ENCODE measurements at places on chromosomes 2 and 18. TPM values are rescaled to one million over a fixed set of nuclear protein-coding genes. Genes with fewer than 3 reads are reported as not detected.

GTF2A1L gene
- total RNA-seq, result not detected

TFCP2L1 gene
- total RNA-seq, result 0.67 TPM

SLC5A7 gene
- total RNA-seq, result under 0.01 TPM

KCNIP3 gene
- total RNA-seq, result 0.59 TPM

TSN gene
- total RNA-seq, result 30.6 TPM

DNA sequence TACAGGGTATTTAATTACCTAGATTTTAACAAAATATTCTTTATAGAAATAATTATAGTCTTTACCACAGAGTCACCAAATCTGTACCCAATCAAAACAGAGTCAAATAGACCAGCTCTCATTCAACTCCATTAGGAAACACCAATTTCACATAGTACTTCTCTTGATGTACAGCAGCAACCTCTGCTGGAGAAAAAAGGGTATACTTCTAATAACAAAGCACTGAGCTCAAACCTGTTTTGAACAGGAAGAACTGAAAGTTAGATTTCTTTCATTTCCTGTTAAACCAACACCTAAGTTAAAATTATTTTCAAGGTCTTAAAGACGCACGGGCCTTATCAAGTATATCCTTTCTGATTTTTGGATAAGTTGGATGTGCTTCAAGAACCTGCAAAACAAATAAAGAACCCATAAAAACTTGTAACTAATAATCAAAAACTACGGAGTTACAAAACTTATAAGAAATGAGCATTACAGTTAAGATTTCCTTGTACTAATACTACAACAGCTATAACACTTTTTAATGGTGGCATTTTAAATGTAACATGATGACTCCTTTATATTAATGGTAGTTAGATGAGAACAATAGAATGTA lies 79.0 kb downstream of the TTC21B start:
- H3K4me1 ChIP-seq, result no peaks in the 10 kb centered on the region
- H3K4me3 ChIP-seq, result no peak overlapping the region
- H3K27ac ChIP-seq, result no peak overlapping the region

DNA sequence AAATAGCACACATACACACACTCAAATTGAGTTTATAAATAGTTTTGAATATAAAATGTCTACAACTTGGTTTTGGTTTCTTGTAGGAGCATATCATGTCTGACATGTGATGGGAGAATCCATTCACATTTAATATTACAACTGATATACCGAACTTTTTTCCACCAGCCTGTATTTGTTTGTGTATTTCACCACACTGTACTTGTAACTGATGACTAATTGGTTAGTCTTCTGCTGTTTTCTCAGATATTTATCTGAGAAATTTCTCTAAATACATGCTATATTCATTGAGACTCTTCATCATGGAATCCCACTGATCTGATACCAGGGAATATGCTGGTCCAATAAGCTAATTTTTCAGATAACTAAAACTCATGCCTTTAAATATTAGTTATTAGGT lies 56.3 kb upstream of the UBXN4 start:
- no peak for DNase-seq
- peaks cover 6% of the 10 kb centered on the region for H3K36me3 ChIP-seq
- no peak overlapping the region for H3K4me3 ChIP-seq
- H3K27ac ChIP-seq, result no peak overlapping the region
- no peaks in the 10 kb centered on the region for H3K4me1 ChIP-seq

DNA sequence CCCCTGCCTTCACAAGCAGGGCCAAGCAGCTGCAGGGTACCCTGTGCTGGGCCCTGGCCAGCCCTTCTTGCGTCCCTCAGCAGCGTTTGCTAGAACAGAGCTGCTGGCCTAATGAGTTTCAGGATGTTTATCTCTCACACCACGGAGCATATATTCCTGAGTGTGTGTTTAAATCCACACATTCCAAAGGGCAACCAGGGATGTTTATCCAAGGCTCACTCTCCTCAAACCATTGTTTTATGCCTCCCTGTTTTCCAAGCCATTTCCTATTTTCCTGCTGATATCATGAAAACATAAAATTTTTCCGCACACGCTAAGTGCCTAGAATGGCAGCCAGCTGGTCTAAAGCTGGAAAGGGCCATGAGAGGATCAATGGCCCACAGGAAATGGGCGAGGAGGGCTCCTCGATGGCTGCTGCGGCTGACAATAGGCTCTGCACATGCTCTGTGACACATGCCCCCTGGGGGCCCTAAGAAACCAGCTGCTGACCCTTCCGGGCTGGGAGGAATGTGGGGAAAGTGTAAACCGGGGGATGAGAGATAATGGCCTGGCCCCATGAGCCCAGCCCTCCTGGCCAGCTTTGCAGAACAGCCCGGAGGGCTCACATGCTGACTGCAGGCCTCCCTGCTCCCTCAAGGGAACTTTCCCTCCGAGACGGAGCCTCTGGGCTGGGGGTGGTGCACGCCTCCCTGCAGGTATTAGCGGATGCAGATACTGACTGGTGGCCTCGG lies 194.0 kb downstream of the NDUFA10 start:
- H3K27ac ChIP-seq, result no peak overlapping the region
- H3K4me3 ChIP-seq, result no peak overlapping the region
- DNase-seq, result peak; percentile 31

- no peaks in the 10 kb centered on the region for H3K27me3 ChIP-seq
- no peak for DNase-seq
Measured at GRCh38 chr2:121090088-121090715, 194.8 kb downstream of the TFCP2L1 start.

- DNase-seq, result peak; percentile 13
- no peaks in the 10 kb centered on the region for H3K4me1 ChIP-seq
- no peak overlapping the region for H3K27ac ChIP-seq
- no peaks in the 10 kb centered on the region for H3K27me3 ChIP-seq
- no peaks in the 10 kb centered on the region for H3K36me3 ChIP-seq
- H3K4me3 ChIP-seq, result no peak overlapping the region
Measured at GRCh38 chr18:79829136-79829854, 31.6 kb downstream of the KCNG2 start.

- H3K36me3 ChIP-seq, result no peaks in the 10 kb centered on the region
- no peak overlapping the region for H3K4me3 ChIP-seq
- no peak for DNase-seq
- no peak overlapping the region for H3K27ac ChIP-seq
Measured at GRCh38 chr2:31980674-31981356, 30.0 kb downstream of the MEMO1 start.

DNA sequence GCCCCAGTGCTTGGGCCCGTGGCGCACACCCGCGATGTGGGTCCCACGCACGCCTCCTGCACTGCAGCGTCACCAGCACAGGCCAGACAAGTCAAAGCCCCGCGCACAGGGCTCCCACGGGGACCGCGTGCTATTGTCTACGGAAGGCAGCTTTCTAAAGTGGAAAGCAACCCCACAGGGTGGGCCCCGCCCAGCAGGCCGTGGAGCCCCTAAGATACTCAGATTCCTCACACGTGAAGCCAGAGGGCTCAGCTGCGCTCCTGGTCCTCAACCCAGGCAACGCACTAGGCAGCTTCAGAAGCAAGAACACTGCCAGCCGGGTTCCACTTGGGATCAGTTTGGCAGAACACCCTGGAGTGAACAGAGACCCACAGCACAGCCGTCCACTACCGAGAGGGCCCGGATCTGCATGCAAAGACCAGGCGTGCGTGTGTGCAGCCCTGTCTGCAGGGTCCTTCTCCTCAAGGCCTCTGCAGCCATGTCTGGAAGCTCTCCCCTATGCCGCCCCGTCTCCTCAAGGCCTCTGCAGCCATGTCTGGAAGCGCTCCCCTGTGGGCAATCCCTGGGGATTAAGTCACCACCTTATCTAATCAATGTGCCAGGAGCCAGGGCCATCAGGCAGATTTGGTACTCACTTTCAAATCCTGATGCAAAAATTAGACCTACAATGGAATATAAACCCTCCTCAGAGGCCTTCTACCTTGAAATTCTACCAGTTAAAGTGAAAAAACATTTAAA lies 231.3 kb downstream of the HDAC4 start:
- H3K36me3 ChIP-seq, result peaks cover 13% of the 10 kb centered on the region
- no peak overlapping the region for H3K27ac ChIP-seq
- no peak overlapping the region for H3K4me3 ChIP-seq

Measured in liver (tissue), 10 donors.